IPS DF 19.7 (cell line): ENCODE measurements at places on chromosomes 2 and 18.

- DNase-seq, result no peak
Observed at GRCh38 chr18:62729487-62730386, 14.4 kb downstream of the PHLPP1 start.

GRCh38 chr18:45250479-45250878 is 364.8 kb upstream of the SLC14A2 start:
- DNase-seq, result no peak

DNA sequence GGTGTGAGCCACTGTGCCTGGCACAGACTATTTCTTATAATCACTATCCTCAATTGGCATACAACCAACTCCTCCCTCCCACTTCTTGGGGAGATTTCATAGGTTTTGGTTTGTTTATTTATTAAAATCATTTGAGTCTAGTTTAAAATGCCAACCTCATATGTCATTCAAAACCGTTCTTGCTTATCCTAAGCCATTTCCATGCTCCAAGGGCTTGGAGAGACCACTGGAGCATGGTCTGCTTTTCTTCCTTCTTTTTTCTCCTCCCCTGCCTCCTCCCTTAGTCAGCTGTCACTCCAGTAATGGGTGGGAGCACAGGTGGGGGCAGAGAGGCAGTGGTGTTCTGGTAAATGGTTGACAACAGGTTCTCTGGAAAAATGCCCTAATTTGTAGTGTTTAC is 20.4 kb upstream of the KCNS3 start:
- DNase-seq, result no peak

DNA sequence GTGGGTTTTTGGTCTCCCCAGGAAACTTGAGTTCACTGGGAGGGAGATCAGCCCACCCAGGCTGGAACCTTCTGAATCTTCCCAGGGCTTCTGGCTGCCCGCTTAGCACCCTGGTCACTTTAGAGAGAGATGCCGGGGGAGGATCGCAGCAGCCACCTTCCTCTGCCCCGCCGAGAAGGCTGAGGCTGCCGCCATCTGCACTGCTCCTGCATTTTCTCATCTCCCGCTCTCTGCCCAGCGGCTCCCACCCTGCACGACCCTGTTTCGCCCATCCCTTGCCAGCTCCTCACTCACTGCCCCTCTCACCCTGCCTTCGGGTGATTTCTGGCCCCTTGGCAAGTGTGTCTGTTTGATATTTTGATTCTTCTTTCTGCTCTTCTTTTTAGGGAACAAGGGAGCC is 82.6 kb upstream of the ATG16L1 start:
- no peak for DNase-seq

DNA sequence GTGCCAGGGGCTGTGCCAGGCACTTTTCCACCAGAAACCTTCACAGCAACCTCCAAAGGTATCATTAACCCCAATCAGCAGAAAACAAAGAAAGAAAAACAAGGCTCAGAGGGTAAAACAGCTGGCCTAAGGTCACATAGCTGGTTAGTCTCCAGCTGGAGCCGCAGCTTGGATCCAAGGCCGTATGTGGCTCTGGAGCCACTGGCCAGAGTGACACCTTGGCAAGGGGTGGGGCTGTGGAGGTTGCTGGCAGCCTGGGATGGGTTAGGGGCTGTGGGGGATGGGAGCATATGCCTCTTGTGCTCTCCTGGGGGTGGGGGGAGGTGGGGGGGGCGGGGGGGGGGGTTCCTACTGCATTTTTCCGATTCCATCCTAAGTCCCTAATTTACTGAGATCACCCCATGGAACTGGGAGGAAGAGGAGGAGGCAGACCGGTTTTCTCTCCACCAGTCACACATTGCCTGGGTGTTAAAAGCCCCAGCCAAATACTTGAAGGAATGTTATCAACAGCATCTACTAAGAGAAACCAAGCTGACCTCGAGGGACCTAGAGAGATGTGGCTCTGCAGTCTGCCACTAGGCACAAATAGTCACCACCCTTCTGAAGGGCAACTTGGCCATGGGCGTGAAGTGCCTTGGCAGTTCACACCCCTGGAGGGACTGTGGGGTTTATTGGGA is 8.0 kb downstream of the HAAO start:
- DNase-seq, result no peak
